ENCODE measurements at places on chromosomes 11 and 22. TPM values are rescaled to one million over a fixed set of nuclear protein-coding genes. Genes with fewer than 3 reads are reported as not detected.

The PPFIA1 gene
- total RNA-seq: 32.2 TPM

The LMNTD2 gene
- 0.95 TPM for total RNA-seq

The SYT12 gene
- 0.10 TPM for total RNA-seq

The MYH9 gene
- 926 TPM for total RNA-seq

The GGTLC3 gene
- total RNA-seq: not detected

The DTX4 gene
- 5.7 TPM for total RNA-seq

The GALNT18 gene
- total RNA-seq: 36.0 TPM

The PNPLA3 gene
- total RNA-seq: 11.7 TPM

The GPHA2 gene
- not detected for total RNA-seq

The TTLL12 gene
- 70.2 TPM for total RNA-seq

The ATG16L2 gene
- total RNA-seq: 13.1 TPM

The NPAS4 gene
- not detected for total RNA-seq

The SYT9 gene
- not detected for total RNA-seq

The SLC22A9 gene
- total RNA-seq: not detected

The MB gene
- total RNA-seq: not detected

The CHRNA10 gene
- total RNA-seq: 0.42 TPM

The IGHMBP2 gene
- total RNA-seq: 13.0 TPM

The CARD10 gene
- 116 TPM for total RNA-seq

The BTBD18 gene
- not detected for total RNA-seq

The MS4A15 gene
- not detected for total RNA-seq

The ADAMTS15 gene
- total RNA-seq: 0.49 TPM

The NECTIN1 gene
- total RNA-seq: 45.0 TPM

The LARGE2 gene
- 48.1 TPM for total RNA-seq

The C1QTNF5 gene
- not detected for total RNA-seq

The OR4S1 gene
- total RNA-seq: not detected

The POLD3 gene
- 21.2 TPM for total RNA-seq
